ENCODE measurements at places on chromosomes 1 and 21.

DNA sequence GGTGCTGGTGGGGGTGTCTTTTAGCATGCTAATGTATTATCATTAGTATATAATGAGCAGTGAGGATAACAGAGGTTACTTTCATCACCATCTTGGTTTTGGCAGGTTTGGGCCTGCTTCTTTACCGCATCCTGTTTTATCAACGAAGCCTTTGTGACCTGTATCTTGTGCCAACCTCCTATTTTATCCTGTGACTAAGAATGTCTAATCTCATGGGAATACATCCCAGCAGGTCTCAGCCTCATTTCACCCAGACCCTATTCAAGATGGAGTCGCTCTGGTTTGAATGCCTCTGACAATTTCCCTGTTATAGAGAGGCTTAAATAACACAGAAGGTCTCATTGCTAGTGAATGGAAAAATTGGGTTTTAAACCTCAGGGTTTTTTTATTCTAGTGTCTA is 300.8 kb upstream of the PROX1 start:
- no peak for DNase-seq

- DNase-seq: no peak
These were observed 2.1 kb downstream of the DYRK1A start for GRCh38 chr21:37368541-37369279.

DNA sequence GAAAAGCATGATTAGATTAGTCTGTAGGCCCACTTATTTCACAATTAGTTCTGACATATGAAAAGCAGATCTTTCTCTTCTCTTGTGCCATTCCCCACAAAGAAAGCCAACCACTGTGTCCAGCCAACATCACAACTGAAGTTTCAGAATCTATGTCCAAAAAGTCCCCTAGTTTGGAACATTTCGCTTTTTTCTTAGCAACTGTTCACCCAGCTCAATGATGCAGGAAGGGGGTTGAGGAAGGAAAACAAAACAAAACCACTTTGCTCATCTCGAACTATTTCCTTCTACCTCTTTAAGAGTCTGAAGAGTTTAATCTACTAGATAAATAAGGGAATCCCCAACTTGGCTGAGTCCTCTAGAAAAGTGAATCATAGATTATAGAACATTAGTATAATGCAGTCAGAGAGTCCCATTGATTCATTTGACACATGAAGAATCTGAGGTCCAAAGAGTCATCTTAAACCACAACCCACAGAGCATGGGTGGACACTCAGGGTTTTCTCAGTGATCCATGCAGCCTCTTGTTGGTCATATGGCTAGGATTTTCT is 159.3 kb upstream of the SGIP1 start:
- DNase-seq: no peak

- no peak for DNase-seq
These were observed 63.9 kb downstream of the KCNK2 start for GRCh38 chr1:215146240-215146975.

Measured in vagina (tissue), 2 donors.